CD4-positive, alpha-beta memory T cell (primary cell): ENCODE measurements at places on chromosomes 16 and 17.

DNA sequence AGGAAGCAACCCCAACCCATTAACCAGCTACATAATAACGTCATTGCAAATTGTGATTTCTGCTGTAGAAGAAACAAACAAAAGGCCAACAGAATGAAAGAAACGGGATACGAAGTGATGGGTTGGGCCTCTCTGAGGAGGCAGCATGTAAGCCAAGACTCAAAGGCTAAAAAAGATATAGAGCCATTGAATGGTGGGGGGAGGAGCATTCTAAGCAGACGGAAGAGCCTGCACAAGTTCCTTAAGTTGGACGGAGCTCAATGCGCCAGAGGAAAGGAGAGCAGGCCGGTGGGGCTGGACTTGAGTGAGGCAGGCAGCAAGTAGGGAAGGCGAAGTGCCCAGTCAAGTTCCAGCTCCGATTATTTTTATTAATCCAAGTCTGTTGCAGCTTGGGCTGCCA, 160.3 kb downstream of the SHISA9 start:
- no peaks in the 10 kb centered on the region for H3K4me1 ChIP-seq
- H3K27me3 ChIP-seq, result no peaks in the 10 kb centered on the region
- no peak overlapping the region for H3K27ac ChIP-seq
- H3K4me3 ChIP-seq, result no peak overlapping the region

GRCh38 chr17:39027455-39028035, 60.3 kb upstream of the FBXO47 start:
- H3K4me3 ChIP-seq, result no peak overlapping the region
- no peak for DNase-seq
- peaks cover 4% of the 10 kb centered on the region for H3K27me3 ChIP-seq
- H3K27ac ChIP-seq, result no peak overlapping the region

GRCh38 chr16:81932668-81933067, 78.6 kb downstream of the SDR42E1 start:
- H3K36me3 ChIP-seq, result no peaks in the 10 kb centered on the region
- H3K27ac ChIP-seq, result no peak overlapping the region
- no peaks in the 10 kb centered on the region for H3K27me3 ChIP-seq
- H3K4me3 ChIP-seq, result no peak overlapping the region

DNA sequence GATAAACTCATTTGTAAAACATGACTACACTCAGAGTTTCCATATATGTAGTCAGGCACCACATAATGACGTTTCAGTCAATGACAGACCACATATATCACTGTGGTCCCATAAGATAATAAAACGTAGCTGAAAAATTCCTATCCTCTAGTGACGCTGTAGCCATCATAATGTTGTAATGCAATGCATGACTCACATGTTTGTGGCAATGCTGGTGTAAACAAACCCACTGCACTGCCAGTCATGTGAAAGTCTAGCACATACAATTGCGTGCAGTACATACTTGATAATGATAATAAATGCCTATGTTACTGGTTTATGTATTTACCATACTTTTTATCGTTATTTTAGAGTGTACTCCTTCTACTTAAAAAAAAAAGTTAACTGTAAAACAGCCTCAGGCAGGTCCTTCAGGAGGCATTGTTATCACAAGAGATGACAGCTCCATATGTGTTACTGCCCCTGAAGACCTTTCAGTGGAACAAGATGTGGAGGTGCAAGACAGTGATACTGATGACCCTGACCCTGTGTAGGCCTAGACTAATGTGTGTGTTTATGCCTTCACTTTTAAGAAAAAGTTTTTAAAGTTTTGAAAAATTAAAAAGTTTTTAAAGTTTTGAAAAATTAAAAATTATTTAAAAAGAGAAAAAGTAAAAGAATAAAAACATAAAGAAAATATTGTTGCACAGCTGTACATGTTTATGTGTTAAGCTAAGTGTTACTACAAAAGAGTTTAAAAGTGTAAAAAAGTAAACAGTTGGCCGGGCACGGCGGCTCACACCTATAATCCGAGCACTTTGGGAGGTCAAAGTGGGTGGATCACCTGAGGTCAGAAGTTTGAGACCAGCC, 9.0 kb downstream of the STAT5B start:
- peak; percentile 61 for DNase-seq
- H3K27me3 ChIP-seq, result no peaks in the 10 kb centered on the region
- H3K4me3 ChIP-seq, result no peak overlapping the region
- H3K27ac ChIP-seq, result peak overlapping the region; percentile 92

GRCh38 chr16:48959204-48959603, 322.4 kb downstream of the CBLN1 start:
- no peak overlapping the region for H3K27ac ChIP-seq
- no peaks in the 10 kb centered on the region for H3K27me3 ChIP-seq
- H3K4me1 ChIP-seq, result no peaks in the 10 kb centered on the region
- no peaks in the 10 kb centered on the region for H3K36me3 ChIP-seq

DNA sequence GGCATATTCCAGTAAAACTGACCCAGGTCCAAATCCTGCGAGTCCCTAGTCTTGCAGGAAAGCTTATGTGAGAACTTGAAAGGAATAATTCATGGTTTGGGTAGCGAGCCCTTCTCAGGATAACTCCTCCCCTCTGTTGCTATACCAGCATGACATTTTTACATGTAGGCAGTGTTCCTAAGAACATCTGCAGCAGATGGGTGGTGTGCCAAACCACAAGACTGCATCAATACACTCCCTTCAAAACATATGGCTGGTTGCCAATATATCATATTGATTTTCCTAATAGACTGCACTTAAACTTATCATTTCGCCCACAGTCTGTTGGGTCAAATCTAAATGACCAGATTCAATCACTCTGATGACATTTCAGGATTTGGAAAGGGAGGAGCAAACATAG, 19.9 kb downstream of the PSME3IP1 start:
- H3K27me3 ChIP-seq, result no peaks in the 10 kb centered on the region
- H3K4me1 ChIP-seq, result peaks cover 5% of the 10 kb centered on the region
- DNase-seq, result no peak
- H3K36me3 ChIP-seq, result peaks cover 46% of the 10 kb centered on the region
- no peak overlapping the region for H3K4me3 ChIP-seq
- H3K27ac ChIP-seq, result no peak overlapping the region

DNA sequence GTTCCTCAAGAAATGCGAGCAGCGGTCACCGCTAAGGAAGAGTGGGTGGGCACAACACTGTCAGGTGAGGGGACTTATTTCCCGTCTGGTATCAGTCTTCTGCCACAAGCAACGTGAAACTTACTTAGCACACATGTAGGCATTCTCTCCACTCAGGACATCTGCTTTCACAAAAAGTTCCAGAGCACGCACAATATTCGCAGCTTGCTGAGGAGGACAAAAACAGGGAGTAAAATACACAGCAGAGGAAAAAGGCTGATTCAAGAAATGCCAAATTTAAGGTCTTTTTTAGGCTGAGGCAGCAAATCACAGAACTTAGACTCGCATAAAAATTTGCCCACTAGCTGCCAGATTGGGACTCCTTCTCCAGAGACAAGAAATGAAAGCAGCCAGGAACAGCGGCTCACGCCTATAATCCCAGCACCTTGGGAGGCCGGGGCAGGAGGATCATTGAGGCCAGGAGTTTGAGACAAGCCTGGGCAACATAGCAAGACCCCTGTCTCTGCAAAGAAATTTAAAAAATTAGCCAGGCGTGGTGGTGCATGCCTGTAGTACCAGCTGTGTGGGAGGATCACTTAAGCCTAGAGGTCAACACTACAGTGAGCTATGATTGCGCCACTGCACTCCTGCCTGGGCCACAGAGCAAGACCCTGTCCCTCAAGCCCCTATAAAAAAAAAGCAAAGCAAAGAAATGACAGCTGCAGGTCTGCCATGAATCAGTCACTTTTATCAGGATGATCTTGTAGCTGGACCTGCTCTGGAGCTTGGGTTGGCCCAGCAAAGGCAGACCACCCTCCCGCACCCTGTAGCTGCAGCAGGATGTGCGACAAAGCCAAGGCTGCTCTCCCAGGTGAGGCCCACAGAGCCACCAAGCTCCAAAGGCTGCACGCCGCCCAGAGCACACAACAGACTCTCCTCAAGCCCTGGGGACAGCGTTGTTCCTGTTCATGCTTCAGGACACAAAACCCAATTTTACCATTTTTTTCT, 20.5 kb downstream of the USP36 start:
- peak overlapping the region; percentile 83 for H3K27ac ChIP-seq
- peaks cover 59% of the 10 kb centered on the region for H3K36me3 ChIP-seq
- peak; percentile 31 for DNase-seq

GRCh38 chr17:13024526-13025257, 6.9 kb upstream of the ELAC2 start:
- H3K27ac ChIP-seq, result no peak overlapping the region
- H3K27me3 ChIP-seq, result no peaks in the 10 kb centered on the region
- peaks cover 9% of the 10 kb centered on the region for H3K4me1 ChIP-seq
- H3K36me3 ChIP-seq, result no peaks in the 10 kb centered on the region
- DNase-seq, result peak; percentile 60

GRCh38 chr17:18185391-18185790, 1.8 kb downstream of the ALKBH5 start:
- peak overlapping the region; percentile 89 for H3K27ac ChIP-seq
- no peak for DNase-seq
- H3K27me3 ChIP-seq, result no peaks in the 10 kb centered on the region

DNA sequence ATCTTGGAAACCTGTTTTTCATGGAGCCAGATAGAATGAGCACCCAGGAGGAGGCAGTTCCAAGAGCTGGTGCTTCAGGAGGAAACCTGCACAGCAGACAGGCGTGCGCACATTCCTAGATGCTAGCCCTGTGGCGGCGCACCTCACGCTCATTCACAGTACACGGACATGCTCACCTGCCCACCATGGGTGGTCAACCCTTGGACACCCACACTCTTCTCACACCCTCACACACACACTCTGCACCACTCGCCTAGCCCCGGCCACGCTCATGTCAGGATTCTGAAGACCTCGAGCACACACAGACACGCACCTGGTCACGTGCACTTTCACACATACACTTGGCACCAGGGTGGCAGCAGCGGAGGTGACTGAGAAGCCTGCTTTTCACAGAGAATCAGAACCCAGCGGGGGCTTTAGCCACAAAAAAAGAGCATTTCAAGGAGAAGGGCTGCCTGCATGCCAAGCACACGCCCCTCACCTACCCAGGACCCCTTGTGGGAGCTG, 28.6 kb downstream of the RAI1 start:
- H3K27ac ChIP-seq, result no peak overlapping the region
- DNase-seq, result no peak
- H3K4me1 ChIP-seq, result no peaks in the 10 kb centered on the region
- no peaks in the 10 kb centered on the region for H3K36me3 ChIP-seq
- H3K27me3 ChIP-seq, result no peaks in the 10 kb centered on the region
- no peak overlapping the region for H3K4me3 ChIP-seq

- no peak for DNase-seq
- H3K4me3 ChIP-seq, result no peak overlapping the region
- peaks cover 5% of the 10 kb centered on the region for H3K4me1 ChIP-seq
- H3K27me3 ChIP-seq, result no peaks in the 10 kb centered on the region
These were observed 591.7 kb downstream of the MAF start for GRCh38 chr16:79008869-79009179.

DNA sequence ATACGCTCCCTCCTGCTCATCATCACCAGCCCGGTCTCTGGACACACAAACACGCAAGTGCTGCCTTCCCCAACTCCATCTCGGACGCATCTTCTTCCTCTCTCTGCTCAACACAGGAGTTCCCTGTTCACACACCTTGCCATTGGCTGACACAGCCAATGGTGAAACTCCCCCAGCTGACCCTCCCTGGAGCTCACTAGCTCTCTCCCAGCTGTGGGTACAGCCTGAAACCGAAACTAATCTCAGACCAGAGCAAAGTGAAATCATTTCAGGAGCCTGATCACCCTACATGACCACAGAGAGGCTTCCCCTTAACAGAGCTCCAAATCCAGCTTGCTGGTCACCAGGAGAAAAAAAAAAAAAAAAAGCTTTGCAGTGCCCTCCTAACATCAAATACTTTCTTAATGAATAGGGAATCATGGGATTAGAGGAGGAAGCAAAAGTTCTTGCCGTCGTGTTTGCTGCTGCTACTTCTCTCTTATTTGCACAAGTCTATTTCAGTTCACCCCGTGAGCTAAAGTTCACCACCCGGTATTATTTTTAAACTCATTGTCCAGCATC, 8.3 kb downstream of the CUEDC1 start:
- no peak overlapping the region for H3K27ac ChIP-seq
- H3K4me1 ChIP-seq, result peaks cover 18% of the 10 kb centered on the region
- H3K4me3 ChIP-seq, result no peak overlapping the region
- H3K27me3 ChIP-seq, result no peaks in the 10 kb centered on the region
- H3K36me3 ChIP-seq, result no peaks in the 10 kb centered on the region

- H3K36me3 ChIP-seq, result peaks cover 66% of the 10 kb centered on the region
- no peak overlapping the region for H3K4me3 ChIP-seq
- no peaks in the 10 kb centered on the region for H3K27me3 ChIP-seq
- DNase-seq, result no peak
- H3K4me1 ChIP-seq, result peaks cover 5% of the 10 kb centered on the region
- no peak overlapping the region for H3K27ac ChIP-seq
These were observed 15.6 kb downstream of the MAP2K3 start for GRCh38 chr17:21299981-21300600.

- peaks cover 70% of the 10 kb centered on the region for H3K4me1 ChIP-seq
- H3K27ac ChIP-seq, result peak within 1 kb of the TSS; percentile 86
- H3K36me3 ChIP-seq, result peaks cover 19% of the 10 kb centered on the region
- no peaks in the 10 kb centered on the region for H3K27me3 ChIP-seq
These were observed at the start of gene SF3B3 for GRCh38 chr16:70523743-70524398. Gene SF3B3, plus strand, starts transcription at chr16:70523816. Its CDS starts 2,841 bp downstream, at chr16:70526657.
